ENCODE measurements at places on chromosomes 16 and 17.
A peak's percentile ranks its signal among the peaks of the same experiment; 100 is the strongest.

GRCh38 chr17:66337866-66338485, 35.6 kb downstream of the PRKCA start:
- no peak for DNase-seq

DNA sequence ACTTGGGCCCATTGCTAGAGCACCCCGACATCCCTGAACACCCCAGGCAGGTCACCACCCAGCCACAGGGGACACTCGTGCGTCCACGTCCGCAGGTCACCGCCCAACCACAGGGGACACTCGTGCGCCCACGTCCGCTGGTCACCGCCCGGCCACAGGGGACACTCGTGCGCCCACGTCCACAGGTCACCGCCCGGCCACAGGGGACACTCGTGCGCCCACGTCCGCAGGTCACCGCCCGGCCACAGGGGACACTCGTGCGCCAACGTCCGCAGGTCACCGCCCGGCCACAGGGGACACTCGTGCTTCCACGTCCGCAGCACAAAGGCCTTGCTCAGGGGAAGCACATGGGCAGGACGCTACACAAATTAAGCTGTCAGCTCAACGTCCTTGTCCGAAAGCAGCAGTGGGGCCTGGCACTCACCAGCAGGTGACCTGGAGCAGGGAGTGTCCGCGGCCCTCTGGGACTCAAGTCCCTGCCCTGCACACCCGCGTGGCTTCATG, 17.7 kb downstream of the GALNS start:
- DNase-seq: no peak

DNA sequence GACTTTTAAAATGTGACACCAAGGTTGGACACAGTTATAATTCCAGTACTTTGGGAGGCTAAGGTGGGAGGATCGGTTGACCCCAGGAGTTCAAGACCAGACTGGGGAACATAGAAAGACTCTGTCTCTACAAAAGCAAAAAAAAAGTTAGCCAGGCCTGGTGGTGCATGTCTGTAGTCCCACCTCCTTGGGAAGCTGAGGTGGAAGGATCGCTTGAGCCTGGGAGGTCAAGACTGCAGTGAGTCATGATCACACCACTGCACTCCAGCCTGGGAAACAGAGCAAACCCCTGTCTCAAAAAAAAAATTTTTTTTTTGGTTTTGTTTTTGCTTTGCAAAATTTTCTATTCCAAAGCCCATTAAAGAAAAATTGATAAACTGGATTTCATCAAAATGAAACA, 281.4 kb downstream of the BCAS3 start:
- no peak for DNase-seq

DNA sequence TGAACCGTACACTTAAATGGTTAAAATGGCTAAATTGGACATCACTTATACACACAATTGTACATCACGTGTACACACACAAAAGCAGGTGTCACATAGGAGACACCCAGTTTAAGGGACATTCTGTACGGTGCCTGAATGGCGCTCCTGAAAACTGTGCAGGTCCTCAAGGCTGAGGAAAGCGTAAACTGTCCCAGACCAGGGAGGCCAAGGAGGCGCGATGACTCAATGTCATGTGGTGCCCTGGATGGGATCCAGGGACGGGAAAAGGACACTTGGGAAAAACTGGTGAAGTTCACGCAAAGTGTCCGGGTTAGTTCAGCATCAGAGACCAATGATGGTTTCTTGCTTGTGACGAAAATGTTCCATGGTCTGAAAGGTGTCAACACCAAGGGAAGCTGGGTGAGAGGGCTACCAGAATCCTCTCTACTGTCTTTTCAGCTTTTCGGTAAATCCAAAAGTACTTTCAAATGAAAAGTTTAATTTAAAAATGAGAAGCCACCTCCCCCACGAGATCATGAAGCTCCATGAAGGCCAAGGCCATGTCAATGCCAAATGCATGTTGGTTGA, 112.2 kb downstream of the CMIP start:
- DNase-seq: no peak

GRCh38 chr16:56226187-56226586, 34.9 kb downstream of the GNAO1 start:
- DNase-seq: no peak

DNA sequence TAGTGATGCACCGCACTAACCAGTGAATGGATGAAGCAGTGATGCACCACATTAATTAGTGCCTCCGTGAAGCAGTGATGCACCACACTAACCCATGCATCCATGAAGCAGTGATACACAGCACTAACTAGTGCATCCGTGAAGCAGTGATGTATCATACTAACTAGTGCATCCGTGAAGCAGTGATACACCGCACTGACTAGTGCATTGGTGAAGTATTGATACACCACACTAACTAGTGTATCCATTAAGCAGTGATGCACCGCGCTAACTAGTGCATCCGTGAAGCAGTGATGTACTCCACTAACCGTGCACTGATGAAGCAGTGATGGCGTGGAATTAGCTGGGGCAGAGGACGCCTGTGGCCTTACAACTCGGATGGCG, 80.6 kb upstream of the NKD1 start:
- DNase-seq: no peak

DNA sequence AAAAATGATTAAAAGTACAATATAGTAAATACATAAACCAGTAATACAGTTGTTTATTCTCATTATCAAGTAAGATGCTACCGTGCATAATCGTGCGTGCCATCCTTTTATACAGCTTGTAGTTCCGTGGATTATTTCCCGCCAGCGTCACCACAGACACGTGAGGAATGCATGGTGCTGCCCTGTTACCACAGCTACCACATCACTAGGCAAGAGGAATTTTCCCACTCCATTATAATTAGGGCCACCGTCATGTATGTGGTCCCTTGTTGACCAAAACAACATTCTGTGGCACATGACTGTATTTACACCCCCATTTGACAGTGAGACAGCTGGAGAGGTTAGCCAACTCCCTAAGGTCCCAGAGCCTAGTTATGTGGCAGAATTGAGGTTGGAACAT, 30.5 kb upstream of the LGALS9 start:
- DNase-seq: no peak

DNA sequence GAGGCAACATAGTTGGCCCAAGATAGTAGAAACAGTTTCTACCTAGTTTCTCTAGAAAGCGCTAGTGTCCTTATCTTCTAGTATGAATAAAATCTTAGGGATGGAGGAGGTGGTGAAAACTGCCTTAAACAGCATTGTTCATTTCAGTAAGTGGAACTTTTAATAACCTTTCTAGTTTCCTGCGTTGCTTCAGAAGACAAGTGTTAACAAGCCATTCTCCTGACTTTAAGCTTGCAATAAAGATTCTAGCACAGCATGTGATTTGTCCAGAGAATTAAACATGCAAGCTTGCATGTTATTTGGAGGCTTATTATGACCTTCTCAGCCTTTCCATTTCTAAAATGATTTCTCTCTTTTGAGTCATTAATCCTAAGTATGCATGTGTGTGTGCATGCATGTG, 72.3 kb downstream of the TANGO6 start:
- DNase-seq: no peak

DNA sequence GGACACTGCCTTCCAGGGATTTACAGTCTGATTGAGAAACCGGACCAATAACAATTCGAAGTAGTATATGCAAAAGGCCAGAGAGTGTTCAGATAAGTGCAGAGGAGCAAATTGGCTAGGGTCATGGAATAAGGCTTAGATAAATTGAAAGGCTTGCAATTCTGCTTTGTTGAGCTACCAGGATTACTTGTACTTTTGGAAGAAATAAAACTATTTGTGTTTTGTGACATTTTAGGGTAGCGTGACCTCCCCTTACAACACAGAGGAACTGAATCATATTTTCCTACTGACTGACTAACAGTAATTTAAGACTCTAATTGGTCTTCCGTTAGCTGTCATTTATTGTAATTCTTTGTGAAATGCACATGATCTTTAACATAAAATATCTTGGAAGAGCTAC, 104.7 kb downstream of the PITPNC1 start:
- no peak for DNase-seq

DNA sequence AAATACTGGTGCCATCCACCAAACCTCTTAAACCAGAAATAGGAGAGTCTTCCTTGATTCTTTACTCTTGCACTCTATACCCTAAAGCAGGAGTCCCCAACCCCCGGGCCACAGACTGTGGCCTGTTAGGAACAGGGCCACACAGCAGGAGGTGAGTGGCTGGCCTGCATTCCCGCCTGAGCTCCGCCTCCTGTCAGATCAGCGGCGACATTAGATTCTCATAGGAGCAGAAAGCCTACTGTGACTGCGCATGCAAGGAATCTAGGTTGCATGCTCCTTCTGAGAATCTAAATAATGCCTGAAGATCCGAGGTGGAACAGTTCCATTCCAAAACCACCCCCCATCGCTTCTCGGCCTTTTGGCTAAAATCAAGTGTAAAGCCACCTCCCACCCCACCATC, 30.3 kb upstream of the SRCIN1 start:
- DNase-seq: no peak

DNA sequence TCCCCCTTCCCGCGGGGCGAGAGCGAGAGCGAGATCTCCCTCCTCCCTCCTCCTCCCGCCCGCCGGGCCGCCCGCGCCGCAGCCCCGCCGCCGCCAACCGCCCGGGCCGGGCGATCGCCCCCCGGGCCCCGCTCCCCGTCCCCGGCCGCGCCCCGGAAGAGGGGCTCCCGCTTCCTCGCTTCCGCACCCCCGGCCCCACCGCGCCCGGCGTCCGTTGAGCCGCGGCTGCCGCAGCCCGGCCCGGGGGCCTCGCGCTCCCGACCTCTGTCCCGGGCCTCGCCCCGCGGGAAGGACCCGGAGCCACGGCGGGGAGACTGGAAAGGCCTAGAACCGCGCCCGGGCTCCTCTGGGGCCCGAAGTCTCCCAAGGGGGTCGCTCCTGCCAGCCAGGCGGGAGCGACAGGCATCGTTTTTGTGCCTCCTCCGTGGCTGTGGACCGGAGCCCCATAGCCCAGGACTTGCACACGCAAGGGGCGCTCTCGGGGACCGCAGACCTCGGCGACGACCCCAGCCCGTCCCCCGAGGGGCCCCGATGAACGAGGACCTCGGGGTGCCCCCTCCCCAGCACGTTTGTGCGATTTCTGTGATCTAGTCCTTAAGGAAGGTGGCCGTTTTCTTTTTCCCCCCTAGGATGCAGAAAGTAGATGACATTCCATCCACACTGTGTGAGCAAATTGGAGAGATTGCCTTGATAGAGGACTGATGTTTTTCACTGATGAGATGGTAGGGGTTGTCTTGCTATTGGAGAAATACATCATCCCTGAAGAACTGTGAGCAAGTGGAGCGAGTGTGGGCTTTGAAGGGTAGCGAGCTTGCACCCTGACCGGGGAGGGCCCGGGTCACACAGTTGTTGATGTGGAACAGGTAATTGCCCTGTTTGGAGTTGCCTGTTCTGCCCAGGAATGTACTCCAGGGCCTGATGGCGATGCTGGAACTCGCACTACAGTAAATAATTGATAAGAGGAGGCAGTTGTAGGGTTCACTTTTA, 611 bp downstream of the BANP start:
- DNase-seq: peak; percentile 19

DNA sequence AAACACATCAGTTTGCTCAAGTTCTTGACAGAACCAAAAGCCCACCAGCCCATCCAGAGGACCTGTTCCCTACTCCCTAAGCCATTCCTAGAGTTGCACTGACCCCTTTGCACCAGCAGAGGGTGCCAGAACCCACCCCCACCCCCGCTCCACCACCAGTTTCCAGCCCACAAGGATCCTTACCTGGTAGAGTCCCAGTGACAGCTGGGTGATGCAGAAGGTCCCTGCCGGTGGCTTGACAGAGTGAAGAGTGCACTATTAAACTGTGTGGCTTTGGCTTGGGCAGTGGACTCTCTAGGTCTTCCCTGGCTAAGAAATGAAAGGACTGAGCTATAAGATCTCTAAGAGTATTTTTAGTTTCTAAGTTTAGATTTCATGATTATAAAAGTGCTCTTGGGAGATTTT, 73.3 kb upstream of the MTMR4 start:
- peak; percentile 77 for DNase-seq

GRCh38 chr16:30755955-30756780, 5.7 kb downstream of the CFAP119 start:
- DNase-seq: no peak

GRCh38 chr17:32849879-32850278, 27.0 kb downstream of the MYO1D start:
- DNase-seq: no peak

GRCh38 chr17:56592487-56593085, 913 bp upstream of the NOG start:
- peak; percentile 60 for DNase-seq

GRCh38 chr17:5585836-5586521, 1.7 kb upstream of the NLRP1 start:
- DNase-seq: peak; percentile 57

- DNase-seq: no peak
These were observed 100.9 kb downstream of the C16orf95 start for GRCh38 chr16:87216148-87216840.

DNA sequence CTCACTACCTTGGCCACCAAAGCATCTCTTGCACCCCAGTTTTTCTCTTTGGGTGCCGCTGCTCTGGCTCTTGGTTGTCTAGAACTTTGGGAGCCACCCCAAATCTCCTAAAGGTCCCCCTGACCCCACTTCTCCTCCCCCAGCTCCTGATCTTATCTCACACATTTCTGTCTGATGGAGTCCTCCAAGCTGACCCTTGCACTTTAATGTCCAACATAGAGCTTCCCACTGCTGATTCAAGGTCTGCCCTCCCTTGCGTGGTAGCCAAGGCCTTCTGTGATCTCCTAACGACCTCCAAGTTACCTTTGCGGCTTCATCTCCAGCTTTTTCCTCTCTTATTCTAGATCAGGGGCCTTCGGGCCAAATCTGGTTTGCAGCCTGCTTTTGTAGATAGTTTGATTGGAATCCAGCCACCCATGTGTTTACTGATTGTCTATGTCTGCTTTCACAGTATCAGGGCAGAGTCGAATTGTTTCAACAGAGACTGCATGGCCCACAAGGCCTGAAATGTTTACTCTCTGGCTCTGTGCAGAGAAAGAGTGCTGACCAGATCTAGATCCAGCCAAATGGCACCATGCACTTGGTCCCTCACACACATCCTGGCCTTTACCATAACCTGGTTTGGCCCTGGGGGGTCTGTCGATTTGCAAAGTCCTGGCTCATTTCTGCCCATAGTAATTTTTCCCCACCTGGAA, 168.6 kb downstream of the HAPSTR1 start:
- DNase-seq: no peak

DNA sequence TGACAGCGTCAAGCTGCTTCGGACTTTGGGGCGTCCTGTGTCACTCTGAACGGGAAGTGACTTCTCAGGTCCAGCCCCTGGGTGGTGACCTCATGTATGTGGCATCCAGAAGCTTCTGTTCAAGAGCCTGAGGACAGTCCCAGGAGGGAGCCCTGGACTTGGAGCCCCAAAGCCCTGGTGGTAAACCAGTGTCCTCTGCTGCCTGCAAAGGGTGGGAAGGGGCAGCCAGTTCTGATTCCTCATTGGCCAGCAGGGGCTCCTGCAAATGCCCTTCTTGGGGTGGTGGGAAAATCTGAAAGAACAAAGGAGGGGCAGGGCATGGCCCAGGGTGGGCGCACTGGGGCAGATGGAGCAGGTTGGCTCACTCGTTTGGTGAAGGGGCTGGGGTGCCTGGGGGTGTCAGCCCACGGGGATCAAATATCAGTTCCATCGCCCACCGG, 1.6 kb downstream of the OSGIN1 start:
- peak; percentile 21 for DNase-seq

- DNase-seq: no peak
These were observed 331.5 kb downstream of the SNX29 start for GRCh38 chr16:12308060-12308459.

- no peak for DNase-seq
These were observed 9.4 kb downstream of the RPL19 start for GRCh38 chr17:39209317-39210092.

GRCh38 chr16:24114876-24115275, 141.3 kb upstream of the CACNG3 start:
- no peak for DNase-seq

Data from RWPE1 (cell line).